ENCODE measurements at places on chromosomes 11 and 22.

DNA sequence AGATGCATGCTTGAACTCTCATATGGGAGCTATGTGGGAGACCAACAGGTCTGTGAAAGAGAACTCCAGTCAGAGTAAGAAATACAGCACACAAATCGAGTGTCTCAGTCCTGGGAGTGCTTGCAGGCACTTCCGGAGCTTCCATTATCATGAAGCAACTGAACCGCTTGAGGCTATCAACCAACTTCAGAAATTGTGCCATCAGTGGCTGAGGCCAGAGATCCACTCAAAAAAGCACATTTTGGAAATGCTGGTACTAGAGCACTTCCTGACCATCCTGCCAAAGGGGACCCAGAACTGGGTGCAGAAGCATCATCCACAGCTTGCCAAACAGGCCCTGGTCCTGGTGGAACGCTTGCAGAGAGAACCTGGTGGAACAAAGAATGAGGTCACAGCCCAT lies 33.4 kb downstream of the GAB2 start:
- no peak for DNase-seq

DNA sequence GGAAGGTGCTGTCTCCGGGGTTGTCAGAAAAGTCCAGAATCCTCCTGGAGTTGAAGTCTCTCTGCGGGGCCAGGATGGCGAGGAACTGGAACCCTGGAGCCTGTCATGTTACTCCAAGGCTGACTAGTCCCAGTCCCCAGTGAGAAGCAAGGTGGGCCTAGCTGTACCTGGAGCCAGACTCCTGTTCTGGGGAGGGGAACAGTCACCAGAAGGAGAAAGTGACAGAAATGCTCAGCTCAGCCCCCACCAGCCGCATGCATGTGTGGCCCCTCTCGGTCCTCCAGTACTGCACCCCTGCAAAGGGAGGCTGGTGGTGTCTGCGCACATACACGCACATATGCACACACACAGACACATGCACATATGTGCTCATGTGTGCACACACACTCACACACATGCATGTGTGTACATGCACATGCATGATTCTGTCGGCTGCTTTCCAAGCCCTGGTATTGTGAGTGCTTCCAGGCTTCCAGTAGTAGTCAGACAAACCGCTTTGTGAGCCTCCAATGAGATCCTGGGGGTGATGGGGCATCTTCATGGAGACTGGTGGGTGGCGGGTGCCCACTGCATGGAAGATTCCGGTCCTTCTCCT lies 54.3 kb downstream of the RTL6 start:
- DNase-seq, result no peak

DNA sequence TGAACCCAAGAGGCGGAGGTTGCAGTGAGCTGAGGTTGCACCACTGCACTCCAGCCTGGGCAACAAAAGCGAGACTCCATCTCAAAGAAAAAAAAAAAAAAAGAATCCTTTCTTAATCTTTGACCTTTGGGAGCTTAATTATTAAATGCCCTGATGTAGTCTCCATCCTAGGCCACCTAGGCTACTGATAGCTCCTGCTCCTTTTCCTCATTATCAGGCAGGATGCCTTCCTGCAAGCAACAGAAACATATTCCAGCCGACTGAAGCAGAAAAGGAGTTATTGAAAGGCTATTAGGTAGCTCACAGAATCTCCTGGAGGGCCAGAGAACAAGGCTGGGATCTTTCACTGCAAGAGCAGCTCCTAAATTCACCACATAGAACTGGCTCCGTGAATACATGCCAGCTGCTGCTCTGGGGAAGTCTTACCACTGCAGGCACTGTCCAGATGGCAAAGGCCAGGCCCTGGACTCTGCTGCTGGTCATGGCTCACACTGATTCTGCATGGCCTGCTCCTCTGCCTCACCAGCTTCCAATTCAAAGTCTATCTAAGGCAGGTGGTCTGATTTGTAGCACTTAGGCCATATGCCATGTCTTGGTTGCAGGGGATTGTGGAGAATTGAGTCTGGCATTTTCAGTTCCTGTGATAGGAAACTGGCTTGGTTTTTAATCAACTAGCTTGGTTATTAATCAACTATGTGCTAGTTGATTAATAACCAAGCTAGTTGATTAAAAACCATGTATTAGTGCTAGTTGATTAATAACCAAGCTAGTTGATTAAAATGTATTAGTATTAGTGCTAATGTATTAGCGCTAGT lies 26.0 kb upstream of the POLD3 start:
- no peak for DNase-seq

- no peak for DNase-seq
These were observed 61.7 kb downstream of the FLI1 start for GRCh38 chr11:128755564-128755963.

GRCh38 chr22:34045311-34045710 lies 125.0 kb upstream of the LARGE1 start:
- no peak for DNase-seq
